GM23248 (cell line): ENCODE measurements at places on chromosomes 1 and 21. TPM values are rescaled to one million over a fixed set of nuclear protein-coding genes. Genes with fewer than 3 reads are reported as not detected.

- H3K27me3 ChIP-seq: no peaks in the 10 kb centered on the region
- DNase-seq: no peak
- peaks cover 30% of the 10 kb centered on the region for H3K36me3 ChIP-seq
- H3K27ac ChIP-seq: no peak overlapping the region; the same call in 1 of the 2 replicates
- peak overlapping the region; percentile 74 for H3K4me3 ChIP-seq
These were observed 301 bp upstream of the NUDT17 start for GRCh38 chr1:145845144-145845513.

- H3K36me3 ChIP-seq: no peaks in the 10 kb centered on the region
- no peaks in the 10 kb centered on the region for H3K4me1 ChIP-seq
- H3K27ac ChIP-seq: no peak overlapping the region
- H3K4me3 ChIP-seq: no peak overlapping the region
- no peaks in the 10 kb centered on the region for H3K27me3 ChIP-seq
These were observed 128.7 kb upstream of the F3 start for GRCh38 chr1:94670273-94670672.

DNA sequence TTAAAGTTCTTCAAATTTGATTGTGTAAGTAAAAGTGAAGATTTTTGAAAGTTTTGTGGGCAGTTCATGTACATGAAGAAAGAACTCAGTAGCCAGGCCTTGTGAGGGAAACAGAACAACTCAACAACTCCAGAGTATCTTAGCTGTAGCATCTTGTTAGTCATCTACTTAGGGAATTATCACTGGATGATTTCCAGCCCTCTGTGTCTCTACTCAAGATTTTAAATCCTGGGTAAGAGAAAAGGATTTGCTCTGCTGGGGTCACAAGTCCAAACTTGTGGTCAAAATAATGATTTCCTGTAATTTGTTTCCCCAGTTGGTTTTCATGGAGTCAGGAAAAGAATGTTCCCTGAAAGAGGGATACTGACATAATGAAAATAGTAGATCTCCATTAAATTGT, 8.2 kb downstream of the OR10T2 start:
- no peak overlapping the region for H3K4me3 ChIP-seq
- no peak overlapping the region for H3K27ac ChIP-seq
- H3K27me3 ChIP-seq: no peaks in the 10 kb centered on the region
- no peak for DNase-seq
- H3K4me1 ChIP-seq: no peaks in the 10 kb centered on the region

- H3K4me1 ChIP-seq: peaks cover 26% of the 10 kb centered on the region
- no peaks in the 10 kb centered on the region for H3K27me3 ChIP-seq
- no peak for DNase-seq
- no peak overlapping the region for H3K27ac ChIP-seq
These were observed 76.6 kb upstream of the EFHD2 start for GRCh38 chr1:15332952-15333715.

The LPAR3 gene
- not detected in 2 replicates for polyA plus RNA-seq

The GBP7 gene
- polyA plus RNA-seq: not detected in 2 replicates

The ISG20L2 gene
- 17.8 and 21.5 TPM in 2 replicates for polyA plus RNA-seq

DNA sequence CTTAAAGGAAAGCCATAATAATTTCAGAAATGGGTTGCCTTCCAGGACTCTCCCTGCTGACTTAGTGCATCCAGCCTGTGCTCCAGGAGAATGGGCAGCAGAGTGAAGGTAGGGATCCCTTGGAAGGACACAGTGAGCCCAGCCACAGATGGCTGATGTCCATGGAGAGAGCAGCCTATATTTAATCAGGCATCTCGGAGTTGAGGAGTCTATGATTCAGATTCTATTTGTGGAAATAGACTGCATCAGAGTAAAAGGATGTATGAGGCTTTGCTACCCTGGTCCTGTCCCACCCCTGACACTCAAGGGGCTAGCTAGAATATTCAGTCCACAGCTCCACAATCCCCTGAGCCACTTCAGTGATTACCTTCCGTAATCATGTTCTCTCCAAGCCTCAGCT, 43.8 kb upstream of the PBX1 start:
- H3K36me3 ChIP-seq: no peaks in the 10 kb centered on the region
- H3K27me3 ChIP-seq: 0 out of 2 replicates have a peak, but pooled peaks cover 8% of the 10 kb centered on the region
- DNase-seq: no peak
- H3K27ac ChIP-seq: no peak overlapping the region

DNA sequence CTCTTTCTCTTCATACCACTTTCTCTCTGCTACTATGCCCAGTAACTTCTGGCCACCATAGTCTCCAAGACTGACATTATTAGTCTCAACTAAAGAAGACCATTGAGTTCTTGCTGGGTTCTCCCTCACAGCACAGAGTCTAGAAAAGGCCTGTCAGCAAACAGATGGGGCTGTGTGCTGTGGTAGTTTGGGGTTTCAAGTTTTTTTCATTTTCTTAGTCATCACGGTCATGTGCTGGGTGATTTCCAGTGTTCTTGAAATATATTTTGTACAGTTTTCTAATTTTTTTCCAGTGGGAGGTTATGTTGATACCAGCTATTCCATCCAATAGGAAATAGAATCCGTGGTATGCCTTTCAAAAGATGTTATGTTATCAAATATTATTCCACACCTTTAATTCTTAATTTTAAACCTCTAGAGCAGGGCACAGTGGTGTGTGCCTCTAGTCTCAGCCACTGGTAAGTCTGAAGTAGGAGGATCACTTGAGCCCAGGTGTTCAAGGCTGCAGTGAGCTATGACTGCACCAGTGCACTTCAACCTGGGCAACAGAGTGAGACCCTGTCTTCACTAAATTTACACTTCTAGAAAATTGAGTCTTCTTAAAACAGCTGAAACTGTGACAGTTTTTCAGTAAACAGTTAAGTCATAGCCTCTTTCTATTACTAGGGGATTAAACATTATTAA, 8.3 kb downstream of the CFHR2 start:
- H3K27me3 ChIP-seq: no peaks in the 10 kb centered on the region
- H3K36me3 ChIP-seq: no peaks in the 10 kb centered on the region
- no peak overlapping the region for H3K27ac ChIP-seq
- DNase-seq: peak; percentile 3
- H3K4me3 ChIP-seq: no peak overlapping the region

The SLC35F3 gene
- 0.37 and 0.43 TPM in 2 replicates for polyA plus RNA-seq

DNA sequence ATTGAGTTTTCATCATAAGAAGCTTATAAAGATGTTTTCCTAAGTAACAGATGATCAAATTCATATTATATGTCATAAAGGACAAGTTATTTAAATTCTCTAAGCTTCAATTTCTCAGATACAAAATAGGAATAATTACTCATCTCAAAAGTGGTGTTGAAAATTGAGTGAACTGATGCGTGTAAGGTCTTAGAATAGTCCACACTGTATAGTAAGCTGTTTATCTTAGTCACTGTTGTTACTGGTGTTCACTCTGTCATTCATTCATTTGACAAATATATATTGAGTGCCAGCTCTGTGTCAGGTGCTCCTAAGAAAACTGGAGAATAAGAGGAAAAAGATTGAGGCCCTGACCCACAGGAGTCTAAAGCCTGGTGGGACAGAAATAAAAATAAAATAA, 186.3 kb upstream of the BRINP3 start:
- H3K27me3 ChIP-seq: no peaks in the 10 kb centered on the region
- H3K4me1 ChIP-seq: no peaks in the 10 kb centered on the region
- no peaks in the 10 kb centered on the region for H3K36me3 ChIP-seq
- no peak overlapping the region for H3K4me3 ChIP-seq
- no peak for DNase-seq
- H3K27ac ChIP-seq: no peak overlapping the region

DNA sequence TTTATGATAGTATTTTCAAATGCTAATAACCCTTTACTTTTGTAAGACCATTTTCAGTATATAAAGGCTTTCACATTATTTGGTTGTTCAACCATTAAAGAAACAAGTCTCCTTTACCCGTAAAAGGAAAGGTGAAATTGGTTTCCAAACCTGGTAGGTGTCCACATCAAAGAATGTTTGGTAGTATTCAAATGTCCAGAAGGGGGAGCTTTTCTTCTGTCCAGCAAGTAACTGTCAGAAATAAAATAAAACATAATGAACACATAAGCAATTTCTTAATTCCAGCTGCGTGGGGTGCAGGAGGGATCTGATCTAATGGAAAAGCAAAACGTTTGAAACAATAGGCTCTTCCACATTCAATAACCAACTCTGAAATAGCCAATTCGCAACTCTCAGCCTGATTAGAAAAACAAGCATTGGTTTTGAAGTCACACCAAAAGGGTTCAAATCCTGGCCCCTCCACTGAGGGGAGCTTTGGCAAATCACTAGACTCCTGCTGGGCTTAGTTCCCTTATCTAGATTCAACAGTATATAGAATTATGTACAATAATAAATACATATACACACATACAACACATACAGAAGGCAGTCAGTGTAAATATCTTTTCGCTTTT, 11.0 kb downstream of the YIPF1 start:
- peaks cover 15% of the 10 kb centered on the region for H3K36me3 ChIP-seq
- H3K4me3 ChIP-seq: no peak overlapping the region
- H3K27me3 ChIP-seq: no peaks in the 10 kb centered on the region

The SIPA1L2 gene
- 0.82 and 1.1 TPM in 2 replicates for polyA plus RNA-seq

GRCh38 chr1:15347182-15347581, 62.5 kb upstream of the EFHD2 start:
- no peaks in the 10 kb centered on the region for H3K27me3 ChIP-seq
- DNase-seq: no peak
- peaks cover 4% of the 10 kb centered on the region; the same call in 1 of the 2 replicates for H3K4me1 ChIP-seq
- H3K36me3 ChIP-seq: no peaks in the 10 kb centered on the region
- no peak overlapping the region for H3K4me3 ChIP-seq

DNA sequence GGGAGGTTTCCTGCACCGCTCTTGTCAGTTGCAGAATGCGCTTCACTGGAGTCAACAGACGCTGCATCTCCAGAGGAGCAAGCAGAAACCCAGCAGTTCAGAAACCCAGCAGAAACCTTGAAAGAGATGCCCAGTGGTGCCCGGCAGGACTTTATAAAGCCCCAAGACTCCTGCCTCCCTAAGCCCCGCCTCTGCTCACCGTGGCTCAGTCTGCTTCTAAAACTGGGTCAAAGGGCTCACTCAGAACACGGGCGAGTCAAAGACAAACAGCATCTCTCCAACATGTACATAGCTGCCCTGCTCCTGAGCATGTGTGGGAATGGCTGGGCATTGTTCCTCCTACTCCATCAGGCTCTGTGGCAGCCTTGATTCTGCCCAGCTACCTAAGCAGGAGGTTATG, at the start of gene HMGCS2:
TSS of gene HMGCS2 (minus strand) at position 128 of the 400 bp plus-strand sequence. CDS start at position 67, 61 bp downstream.
- DNase-seq: no peak
- no peaks in the 10 kb centered on the region for H3K36me3 ChIP-seq
- no peaks in the 10 kb centered on the region for H3K27me3 ChIP-seq

The S100A7 gene
- not detected in 2 replicates for polyA plus RNA-seq

DNA sequence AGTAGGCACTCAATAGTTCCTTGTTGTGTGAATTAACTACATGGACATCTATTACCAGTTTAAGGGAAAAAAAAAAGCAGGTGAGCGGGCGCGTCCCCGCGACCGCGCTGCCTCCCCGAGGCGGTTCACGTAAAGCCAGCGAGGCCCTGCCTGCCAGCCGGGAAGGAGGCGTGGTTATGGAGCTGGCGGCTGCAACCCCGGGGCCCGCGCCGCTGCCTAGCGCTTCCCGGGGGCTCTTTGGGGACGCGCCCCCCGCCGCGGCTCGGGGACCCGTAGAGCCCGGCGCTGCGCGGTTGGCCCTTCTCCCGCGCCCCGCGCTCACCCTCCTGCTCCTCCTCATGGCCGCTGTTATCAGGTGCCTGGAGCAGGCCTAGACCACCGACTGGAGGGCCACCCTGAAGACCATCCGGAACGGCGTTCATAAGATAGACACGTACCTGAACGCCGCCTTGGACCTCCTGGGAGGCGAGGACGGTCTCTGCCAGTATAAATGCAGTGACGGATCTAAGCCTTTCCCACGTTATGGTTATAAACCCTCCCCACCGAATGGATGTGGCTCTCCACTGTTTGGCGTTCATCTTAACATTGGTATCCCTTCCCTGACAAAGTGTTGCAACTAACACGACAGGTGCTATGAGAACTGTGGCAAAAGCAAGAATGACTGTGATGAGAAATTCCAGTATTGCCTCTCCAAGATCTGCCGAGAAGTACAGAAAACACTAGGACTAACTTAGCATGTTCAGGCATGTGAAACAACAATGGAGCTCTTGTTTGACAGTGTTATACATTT, 2.6 kb upstream of the CC2D1B start:
- peaks cover 6% of the 10 kb centered on the region for H3K4me1 ChIP-seq
- H3K36me3 ChIP-seq: no peaks in the 10 kb centered on the region
- no peaks in the 10 kb centered on the region for H3K27me3 ChIP-seq
- H3K27ac ChIP-seq: no peak overlapping the region
- peak overlapping the region; percentile 70 for H3K4me3 ChIP-seq
- DNase-seq: peak; percentile 73

- no peak overlapping the region for H3K27ac ChIP-seq
- peaks cover 10% of the 10 kb centered on the region for H3K4me1 ChIP-seq
- no peak for DNase-seq
- no peaks in the 10 kb centered on the region for H3K36me3 ChIP-seq
- H3K4me3 ChIP-seq: no peak overlapping the region
These were observed 114.2 kb downstream of the SLC16A1 start for GRCh38 chr1:112841825-112842224.

The CADM3 gene
- 0.14 TPM in 1 of 2 replicates, not detected in the other for polyA plus RNA-seq

DNA sequence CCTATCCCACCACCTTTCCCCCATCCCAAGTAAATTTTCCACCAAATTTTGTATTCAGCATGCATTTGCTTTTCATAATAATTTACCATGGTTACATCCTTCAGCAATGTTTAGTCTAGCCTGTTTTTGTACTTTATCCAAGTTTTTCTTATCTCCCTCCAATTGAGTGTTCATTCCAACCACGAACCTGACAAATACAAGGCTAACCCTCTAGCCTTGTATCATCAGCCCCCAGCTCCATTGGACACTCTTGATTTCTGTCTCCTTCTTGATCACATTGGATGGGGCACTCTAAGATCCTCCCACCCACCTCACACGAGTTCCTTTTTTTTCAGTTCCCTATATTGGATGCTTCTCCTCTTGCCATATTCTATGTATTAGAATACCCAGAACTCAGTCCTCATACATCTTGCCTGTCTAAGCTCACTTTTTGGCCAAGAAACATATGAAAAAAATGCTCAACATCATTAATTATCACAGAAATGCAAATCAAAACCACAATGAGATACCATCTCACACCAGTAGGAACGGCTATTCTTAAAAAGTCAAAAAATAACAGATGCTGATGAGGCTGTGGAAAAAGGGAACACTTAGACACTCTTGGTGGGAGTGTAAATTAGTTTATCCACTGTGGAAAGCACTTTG, 40.5 kb upstream of the SLC35F3 start:
- no peak for DNase-seq
- H3K4me1 ChIP-seq: no peaks in the 10 kb centered on the region
- no peaks in the 10 kb centered on the region for H3K27me3 ChIP-seq
- no peak overlapping the region for H3K4me3 ChIP-seq
- H3K36me3 ChIP-seq: no peaks in the 10 kb centered on the region
